ENCODE measurements at places on chromosomes 7 and 10.

DNA sequence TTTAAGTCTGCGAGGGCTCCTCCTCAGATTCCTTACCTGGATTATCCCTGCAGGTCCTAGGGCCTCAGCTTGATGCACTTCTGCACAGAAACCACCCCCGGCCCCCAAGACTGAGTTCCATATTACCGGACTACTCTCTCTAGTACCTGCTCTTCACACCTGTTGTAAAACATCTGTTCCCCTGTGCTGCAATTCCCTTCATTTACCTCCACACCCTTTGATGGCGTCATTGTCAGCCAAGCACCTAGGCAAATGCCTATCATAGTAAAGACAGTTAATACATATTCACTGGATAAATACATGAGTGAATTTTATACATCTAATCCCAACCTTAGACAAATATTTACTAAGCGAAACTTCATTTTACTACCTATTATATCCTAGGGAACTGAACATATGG is 275.5 kb downstream of the PLXDC2 start:
- no peaks in the 10 kb centered on the region for H3K36me3 ChIP-seq
- H3K4me3 ChIP-seq, result no peak overlapping the region
- H3K4me1 ChIP-seq, result no peaks in the 10 kb centered on the region
- H3K27ac ChIP-seq, result no peak overlapping the region
- no peaks in the 10 kb centered on the region for H3K27me3 ChIP-seq

DNA sequence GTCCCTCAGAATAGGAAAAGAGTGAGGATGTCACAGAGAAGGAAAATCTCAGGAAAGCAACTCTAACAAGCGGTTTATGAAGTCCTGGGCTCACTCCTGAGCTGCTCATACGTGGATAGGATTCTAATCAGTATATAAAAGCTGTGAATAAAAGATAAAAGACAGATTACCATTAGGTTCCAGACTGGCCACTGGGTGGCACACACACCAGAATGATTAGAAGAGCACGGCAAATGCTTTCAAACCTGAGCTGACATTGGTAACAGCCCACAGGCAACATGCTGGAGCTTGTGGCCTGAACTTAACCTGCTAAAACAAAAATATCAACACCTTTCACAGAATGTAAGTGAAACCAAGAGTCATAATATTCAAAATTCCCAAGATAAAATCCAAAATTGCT is 370.8 kb downstream of the GRID1 start:
- no peaks in the 10 kb centered on the region for H3K4me1 ChIP-seq
- H3K4me3 ChIP-seq, result no peak overlapping the region
- DNase-seq, result no peak
- H3K36me3 ChIP-seq, result no peaks in the 10 kb centered on the region
- H3K27me3 ChIP-seq, result no peaks in the 10 kb centered on the region

DNA sequence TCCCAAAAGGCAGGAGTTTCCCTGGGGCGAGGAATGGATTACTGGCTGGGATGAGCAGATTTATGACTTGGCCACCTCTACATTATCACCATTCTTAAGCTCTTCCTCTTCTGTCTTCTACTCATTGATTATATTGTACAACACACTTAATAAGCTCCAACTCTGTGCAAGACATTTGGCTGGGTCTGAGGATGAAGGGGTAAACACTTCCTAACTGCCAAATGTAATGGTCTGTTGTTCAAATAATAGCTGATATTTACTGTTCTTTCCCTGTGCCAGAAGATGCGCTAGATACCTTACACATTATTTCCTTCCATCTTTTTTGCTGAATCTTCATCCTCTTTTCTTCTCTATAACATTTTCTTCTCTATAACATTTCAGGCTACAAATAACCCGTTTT is 11.6 kb downstream of the OR6V1 start:
- no peak overlapping the region for H3K27ac ChIP-seq
- DNase-seq, result no peak
- H3K36me3 ChIP-seq, result no peaks in the 10 kb centered on the region
- no peak overlapping the region for H3K4me3 ChIP-seq
- no peaks in the 10 kb centered on the region for H3K27me3 ChIP-seq
- no peaks in the 10 kb centered on the region for H3K4me1 ChIP-seq

GRCh38 chr10:20233423-20233822 is 417.2 kb downstream of the PLXDC2 start:
- no peaks in the 10 kb centered on the region for H3K4me1 ChIP-seq
- no peaks in the 10 kb centered on the region for H3K27me3 ChIP-seq
- no peak for DNase-seq
- H3K27ac ChIP-seq, result no peak overlapping the region

- no peaks in the 10 kb centered on the region for H3K4me1 ChIP-seq
- H3K4me3 ChIP-seq, result no peak overlapping the region
- DNase-seq, result no peak
- no peak overlapping the region for H3K27ac ChIP-seq
- H3K27me3 ChIP-seq, result peaks cover 3% of the 10 kb centered on the region
Observed at GRCh38 chr7:29859524-29860185, 53.3 kb downstream of the WIPF3 start.

DNA sequence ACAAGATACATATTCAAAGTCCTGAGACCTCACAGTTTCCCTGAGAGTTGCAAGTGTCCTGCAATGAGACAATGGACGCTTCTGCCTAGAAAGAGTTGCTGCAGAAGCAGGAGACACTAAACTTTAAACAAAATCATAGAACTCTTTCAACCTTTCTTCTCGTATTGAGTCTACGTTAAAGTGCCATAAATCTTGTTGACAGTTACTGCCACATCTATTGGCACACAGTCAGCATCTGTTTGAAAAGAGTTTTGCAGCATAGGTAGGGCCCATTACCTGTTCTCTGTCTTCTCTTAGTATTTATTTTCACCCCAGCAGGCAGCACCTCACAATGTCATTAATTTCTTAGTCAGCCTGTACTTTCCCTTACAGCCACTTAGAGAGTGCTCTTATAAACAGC is 335.3 kb upstream of the ETV1 start:
- no peaks in the 10 kb centered on the region for H3K4me1 ChIP-seq
- no peaks in the 10 kb centered on the region for H3K36me3 ChIP-seq
- DNase-seq, result no peak
- H3K27ac ChIP-seq, result no peak overlapping the region

DNA sequence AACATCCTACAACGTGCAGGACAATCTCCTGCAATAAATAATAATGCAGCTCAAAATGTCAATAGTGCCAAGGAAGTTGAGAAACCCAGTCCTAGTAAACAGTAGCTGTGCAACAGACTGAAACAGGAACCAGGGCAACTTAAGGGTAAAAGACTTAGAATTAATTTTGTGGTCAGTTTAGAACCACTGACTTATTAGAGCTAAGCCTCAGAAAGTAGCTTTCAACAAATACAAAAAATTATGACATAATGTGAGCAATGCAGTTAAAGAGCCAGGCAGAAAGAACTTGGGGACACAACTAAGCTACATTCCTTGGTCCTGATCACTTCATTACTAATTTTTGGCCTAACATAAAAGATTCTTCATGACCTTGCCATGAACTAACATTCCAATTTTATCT is 195.4 kb downstream of the MACC1 start:
- no peaks in the 10 kb centered on the region for H3K36me3 ChIP-seq
- H3K4me1 ChIP-seq, result no peaks in the 10 kb centered on the region
- no peak for DNase-seq
- no peak overlapping the region for H3K4me3 ChIP-seq
- H3K27me3 ChIP-seq, result no peaks in the 10 kb centered on the region
- no peak overlapping the region for H3K27ac ChIP-seq

DNA sequence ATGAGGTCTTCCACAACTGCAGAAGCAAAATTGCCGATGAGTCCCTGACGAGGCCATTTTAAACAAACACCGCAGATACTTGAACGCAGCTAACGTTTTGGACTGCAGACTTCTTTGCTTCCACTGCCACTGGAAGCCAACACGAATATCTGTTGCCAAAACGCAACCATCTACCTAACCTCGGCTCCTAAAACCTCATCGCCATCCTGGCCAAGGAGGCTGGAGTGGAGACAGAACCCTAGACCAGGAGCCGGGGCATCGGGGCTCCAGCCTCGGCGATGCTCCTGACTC is 493 bp downstream of the WDR91 start:
- no peaks in the 10 kb centered on the region for H3K4me1 ChIP-seq
- no peak overlapping the region for H3K27ac ChIP-seq
- DNase-seq, result no peak

DNA sequence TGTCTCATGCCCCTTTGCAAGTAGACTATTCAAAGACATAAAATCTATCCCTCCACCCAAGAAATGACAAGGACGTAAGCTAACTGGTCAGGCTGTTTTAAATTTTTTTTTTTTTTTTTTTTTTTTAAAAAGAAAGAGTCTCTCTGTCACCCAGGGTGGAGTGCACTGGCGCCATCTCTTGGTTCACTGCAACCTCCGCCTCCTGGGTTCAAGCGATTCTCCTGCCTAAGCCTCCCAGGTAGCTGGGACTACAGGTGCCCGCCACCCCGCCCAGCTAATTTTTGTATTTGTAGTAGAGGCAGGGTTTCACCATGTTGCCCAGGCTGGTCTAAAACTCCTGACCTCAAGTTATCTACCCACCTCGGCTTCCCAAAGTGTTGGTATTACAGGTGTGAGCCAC is 11.2 kb downstream of the TRA2A start:
- no peak for DNase-seq
- H3K27ac ChIP-seq, result no peak overlapping the region
- H3K4me3 ChIP-seq, result no peak overlapping the region

DNA sequence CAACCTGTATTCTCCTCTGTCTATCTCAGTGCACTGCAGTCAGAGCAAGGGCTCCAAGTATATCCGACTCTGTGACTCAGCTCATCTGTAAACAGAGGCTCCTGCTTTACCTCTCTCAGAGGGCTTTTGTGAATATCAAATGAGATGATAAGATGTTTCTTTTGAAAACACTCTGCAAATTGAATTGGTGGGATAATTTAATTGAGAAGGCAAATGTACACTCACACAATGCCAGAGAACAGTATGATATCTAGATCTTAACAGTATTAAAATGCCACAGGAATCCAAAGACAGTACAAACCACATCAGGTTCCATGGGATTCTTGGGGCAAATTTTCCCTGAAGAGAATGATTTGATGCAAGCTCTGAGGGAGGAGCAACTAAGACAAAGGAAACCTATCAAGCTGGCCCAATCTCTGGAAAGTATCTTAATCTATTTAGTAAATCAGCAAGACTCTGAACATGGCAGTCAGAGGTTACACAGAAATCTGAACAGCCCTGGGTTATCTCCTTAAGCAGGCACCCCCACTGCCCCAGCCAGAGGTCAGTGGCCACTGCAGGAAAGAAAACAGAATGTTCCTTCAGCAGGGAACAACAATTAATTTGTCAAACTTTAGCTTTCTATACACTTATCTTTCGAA is 45.9 kb downstream of the DOCK4 start:
- peaks cover 3% of the 10 kb centered on the region for H3K4me1 ChIP-seq
- no peaks in the 10 kb centered on the region for H3K27me3 ChIP-seq
- no peak overlapping the region for H3K4me3 ChIP-seq
- no peaks in the 10 kb centered on the region for H3K36me3 ChIP-seq
- DNase-seq, result no peak
- no peak overlapping the region for H3K27ac ChIP-seq

Measured in aorta (tissue), 5 donors.